Osteoblast (primary cell): ENCODE measurements at places on chromosomes 6 and 20. TPM values are rescaled to one million over a fixed set of nuclear protein-coding genes. Genes with fewer than 3 reads are reported as not detected.

The NR2E1 gene
- total RNA-seq = not detected in 2 replicates

The CPNE5 gene
- under 0.01 TPM in 1 of 2 replicates, not detected in the other for total RNA-seq

GRCh38 chr6:158697811-158698210, 48.0 kb downstream of the SYTL3 start:
- H3K27ac ChIP-seq = no peak overlapping the region
- peak; percentile 73 for DNase-seq
- H3K36me3 ChIP-seq = no peaks in the 10 kb centered on the region
- H3K4me3 ChIP-seq = no peak overlapping the region
- H3K4me1 ChIP-seq = peaks cover 11% of the 10 kb centered on the region
- no peaks in the 10 kb centered on the region for H3K27me3 ChIP-seq

- H3K27me3 ChIP-seq = no peaks in the 10 kb centered on the region
- no peak for DNase-seq
- no peak overlapping the region for H3K4me3 ChIP-seq
- no peaks in the 10 kb centered on the region for H3K4me1 ChIP-seq
- H3K36me3 ChIP-seq = peaks cover 37% of the 10 kb centered on the region
Measured at GRCh38 chr20:50904067-50904570, 27.1 kb downstream of the ADNP start.

GRCh38 chr6:46816626-46817025, 23.4 kb downstream of the MEP1A start:
- H3K27me3 ChIP-seq = no peaks in the 10 kb centered on the region
- H3K27ac ChIP-seq = no peak overlapping the region
- no peak for DNase-seq
- H3K4me1 ChIP-seq = no peaks in the 10 kb centered on the region
- H3K36me3 ChIP-seq = no peaks in the 10 kb centered on the region
